ENCODE measurements at places on chromosomes 11 and 22.

DNA sequence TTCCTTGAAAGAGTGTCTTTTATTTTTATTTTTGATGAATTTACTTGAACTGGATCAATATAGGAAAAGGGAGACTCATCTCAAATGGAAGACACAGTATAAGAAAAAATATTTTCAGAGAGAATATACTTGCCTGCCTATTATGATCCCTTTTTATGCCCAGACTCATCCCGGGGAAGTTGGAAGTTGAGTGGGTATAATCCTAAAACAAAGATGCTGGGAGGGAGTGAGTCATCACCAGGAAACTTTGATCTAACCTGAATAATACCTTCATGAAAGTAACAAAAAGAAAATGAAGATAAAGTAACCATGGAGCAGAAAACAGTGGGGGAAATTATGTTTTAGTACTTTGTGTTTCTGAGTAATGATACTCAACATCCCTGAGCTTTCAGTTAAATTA is 1514.0 kb downstream of the FAM181B start:
- DNase-seq, result no peak

- no peak for DNase-seq
Observed at GRCh38 chr22:31075961-31076360, 5.2 kb upstream of the SMTN start.

DNA sequence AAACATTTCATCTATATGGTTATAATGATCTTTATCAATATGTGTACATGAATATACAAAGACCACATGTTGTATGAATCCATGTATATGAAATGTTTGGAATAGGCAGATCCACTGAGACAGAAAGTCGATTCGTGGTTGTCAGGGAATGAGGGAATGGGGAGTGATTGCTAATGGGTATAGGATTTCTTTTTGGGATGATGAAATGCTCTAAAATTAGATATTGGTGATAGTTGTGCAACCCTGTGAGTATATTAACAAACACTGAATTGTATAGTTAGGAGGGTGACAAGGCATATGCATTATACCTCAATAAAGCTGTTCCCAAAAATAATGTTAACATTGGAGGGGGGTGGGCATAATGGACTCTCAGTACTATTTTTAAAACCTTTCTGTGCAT is 5.0 kb upstream of the PTPMT1 start:
- DNase-seq, result no peak

- DNase-seq, result no peak
Observed at GRCh38 chr11:28654191-28654590, 546.0 kb downstream of the METTL15 start.

DNA sequence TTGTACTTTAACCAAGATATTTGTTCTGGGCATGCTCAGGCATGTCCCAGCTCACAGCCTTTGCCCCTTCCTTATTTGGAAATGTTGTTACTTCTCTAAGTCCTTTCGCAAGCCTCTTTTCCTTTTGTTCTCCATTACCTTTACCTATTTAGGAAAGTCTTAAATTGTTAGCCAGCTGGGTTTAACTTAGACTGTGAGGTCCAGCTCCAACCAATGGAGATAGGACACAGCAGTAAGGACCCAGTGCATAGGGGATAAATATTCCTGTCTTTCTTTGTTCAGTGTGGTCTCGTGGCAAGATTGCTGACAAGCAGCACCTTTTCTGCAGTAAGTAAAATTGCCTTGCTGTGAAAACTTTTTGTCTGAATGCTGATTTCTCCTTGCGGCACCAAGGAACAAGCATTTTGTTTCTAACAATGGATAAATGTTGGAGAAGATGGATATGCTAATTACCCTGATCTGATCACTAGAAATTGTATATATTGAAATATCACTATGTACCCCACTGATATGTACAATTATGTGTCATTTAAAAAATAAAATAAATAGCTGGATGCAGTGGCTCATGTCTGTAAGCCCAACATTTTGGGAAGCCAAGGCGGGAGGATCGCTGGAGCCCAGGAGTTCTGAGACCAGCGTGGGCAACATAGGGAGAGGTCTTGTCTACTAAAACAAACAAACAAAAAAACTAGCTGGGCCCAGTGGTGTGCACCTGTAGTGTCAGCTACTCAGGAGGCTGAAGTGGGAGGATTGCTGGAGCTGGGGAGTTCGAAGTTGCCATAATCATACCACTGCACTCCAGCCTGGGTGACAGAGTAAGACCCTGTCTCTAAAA is 31.9 kb upstream of the FTH1 start:
- DNase-seq, result no peak
